ENCODE measurements at places on chromosomes 6 and 20. TPM values are rescaled to one million over a fixed set of nuclear protein-coding genes. Genes with fewer than 3 reads are reported as not detected.

DNA sequence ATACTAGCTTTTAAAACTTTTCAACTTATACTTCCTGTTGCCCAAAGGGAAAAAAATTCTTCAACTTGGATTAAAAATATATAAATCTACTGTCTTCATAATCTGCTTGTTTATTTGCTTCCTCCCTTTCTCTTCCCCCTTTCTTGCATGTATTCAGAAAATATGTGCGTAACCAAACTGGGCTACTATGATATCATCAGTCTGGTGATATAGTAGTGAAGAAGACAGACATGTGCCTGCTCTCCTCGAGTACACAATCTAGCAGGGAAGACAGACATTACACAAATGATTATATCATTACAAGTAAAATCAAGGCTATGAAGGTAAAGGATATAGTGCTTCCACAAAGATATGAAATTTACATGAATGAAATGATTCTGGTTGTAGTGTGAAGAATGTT, 31.0 kb downstream of the IBTK start:
- DNase-seq = no peak

- no peak for DNase-seq
Measured at GRCh38 chr6:7691675-7692452, 34.0 kb upstream of the BMP6 start.

DNA sequence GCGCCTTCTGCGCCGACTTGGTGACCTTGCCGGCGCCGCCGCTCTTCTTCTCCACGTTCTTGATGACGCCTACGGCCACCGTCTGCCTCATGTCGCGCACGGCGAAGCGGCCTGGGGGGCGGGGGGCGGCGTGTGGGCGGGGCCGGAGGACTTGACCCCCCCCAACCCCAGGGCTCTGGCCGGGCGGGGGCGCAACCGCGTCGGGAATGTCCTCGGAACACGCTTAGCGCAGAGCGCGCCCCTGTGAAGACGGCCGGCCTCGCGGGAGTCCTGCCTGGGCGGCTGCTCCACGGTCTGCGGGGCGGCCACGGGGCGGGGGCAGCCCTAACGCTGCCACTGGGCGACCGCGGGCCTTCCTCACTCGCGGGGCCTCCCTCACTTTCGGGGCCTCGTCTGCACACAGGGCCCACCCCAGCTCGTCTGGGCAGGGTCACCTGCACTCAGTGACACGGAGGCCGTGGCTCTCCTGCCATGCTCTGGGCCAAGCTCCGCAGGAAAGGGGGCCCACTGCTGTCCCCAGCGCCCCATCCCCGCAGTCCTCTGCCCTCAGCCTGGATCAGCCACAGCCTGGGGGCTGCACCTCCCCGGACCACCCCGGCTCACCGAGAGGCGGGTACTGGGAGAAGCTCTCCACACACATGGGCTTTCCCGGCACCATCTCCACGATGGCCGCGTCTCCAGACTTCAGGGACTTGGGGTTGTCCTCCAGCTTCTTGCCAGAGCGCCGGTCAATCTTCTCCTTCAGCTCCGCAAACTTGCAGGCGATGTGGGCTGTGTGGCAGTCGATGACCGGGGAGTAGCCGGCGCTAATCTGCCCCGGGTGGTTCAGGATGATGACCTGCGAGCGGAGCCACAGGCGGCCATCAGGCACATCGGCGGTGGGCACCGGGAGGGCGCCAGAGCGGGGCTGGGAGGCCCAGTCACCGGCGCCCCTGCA, 10.3 kb downstream of the EEF1A2 start:
- DNase-seq = no peak

DNA sequence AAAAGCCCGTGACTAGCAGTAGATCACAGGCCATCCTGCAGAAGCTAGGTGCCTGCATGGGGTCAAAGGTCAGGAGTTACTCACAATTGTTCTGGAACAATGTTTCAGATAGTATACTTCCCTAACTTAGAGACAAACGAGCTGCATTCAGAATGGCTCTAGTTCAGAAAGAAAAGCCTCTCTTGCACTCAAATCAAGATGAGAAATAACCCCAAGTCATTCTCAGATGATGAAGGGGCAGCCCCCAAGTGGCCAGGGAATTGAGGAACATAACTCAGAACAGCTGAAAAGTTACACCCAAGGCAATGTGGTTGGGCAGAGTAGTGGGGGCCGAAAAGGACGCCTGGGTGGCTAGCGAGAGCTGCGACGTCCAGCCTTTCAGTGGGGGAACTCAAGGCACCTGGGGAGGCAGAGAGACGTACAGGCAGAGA, 27.8 kb downstream of the FYN start:
- DNase-seq = no peak

GRCh38 chr6:34319471-34319885, 70.7 kb upstream of the SMIM29 start:
- DNase-seq = no peak

GRCh38 chr20:11832851-11833250, 84.8 kb upstream of the BTBD3 start:
- DNase-seq = no peak

GRCh38 chr20:54648421-54649142, 173.2 kb downstream of the DOK5 start:
- DNase-seq = no peak

GRCh38 chr6:87483929-87484328, 11.2 kb downstream of the SLC35A1 start:
- no peak for DNase-seq

GRCh38 chr6:37272834-37273566, 15.1 kb upstream of the TMEM217 start:
- no peak for DNase-seq

- no peak for DNase-seq
Measured at GRCh38 chr6:131353106-131353505, 217.8 kb downstream of the AKAP7 start.

DNA sequence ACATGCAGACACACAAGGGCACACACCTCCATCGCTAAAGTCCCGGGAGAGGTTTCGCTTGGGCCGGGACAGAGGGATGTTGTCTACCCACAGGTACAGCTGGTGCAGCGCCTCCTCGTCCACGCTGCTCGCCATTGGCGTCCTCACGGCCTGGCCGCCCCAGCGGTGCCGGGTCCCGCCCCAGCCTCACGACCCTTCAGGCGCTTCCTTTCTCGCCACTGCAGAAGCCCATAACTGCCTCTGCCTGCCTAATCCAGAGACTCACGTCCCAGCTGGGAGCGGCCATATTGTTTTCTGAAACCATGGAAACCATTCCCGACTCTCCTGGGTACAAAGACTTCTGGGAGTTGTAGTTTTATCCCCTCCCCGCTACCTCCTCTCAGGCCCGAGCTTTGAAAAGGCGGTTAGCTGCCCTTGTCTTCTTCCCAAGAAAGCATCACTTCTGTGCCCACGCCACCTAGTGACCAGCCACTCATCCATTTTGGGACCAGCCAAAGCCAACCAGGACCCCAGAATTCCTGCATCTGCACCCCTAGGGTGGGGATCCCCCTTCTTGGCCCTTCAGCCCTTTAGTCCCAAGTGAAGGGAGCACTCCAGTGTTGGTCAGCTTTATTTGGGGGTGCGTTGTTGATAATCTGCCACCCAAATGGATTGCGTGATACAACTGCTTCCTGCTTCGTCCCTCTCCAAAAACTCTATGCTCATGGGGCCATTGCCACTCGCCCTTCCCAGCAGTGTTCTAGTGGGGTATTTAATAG, at the start of gene SPEF1:
Gene SPEF1 (minus strand): TSS at position 296 of the 758 bp plus-strand sequence. CDS start 161 bp downstream, at position 135.
- no peak for DNase-seq

- no peak for DNase-seq
Measured at GRCh38 chr6:143697076-143697800, 19.5 kb downstream of the PHACTR2 start.

The PHACTR3 gene
- total RNA-seq = not detected

The PCNA gene
- 117 TPM for total RNA-seq

The KHDRBS2 gene
- total RNA-seq = not detected

The PRL gene
- not detected for total RNA-seq

The CBLN4 gene
- not detected for total RNA-seq

The LAMP5 gene
- total RNA-seq = 2.9 TPM

The GTF3C6 gene
- total RNA-seq = 67.5 TPM

The PHF1 gene
- total RNA-seq = 43.2 TPM

The COL12A1 gene
- total RNA-seq = 2,753 TPM

The C20orf204 gene
- 0.97 TPM for total RNA-seq

The LPA gene
- total RNA-seq = not detected

The PSMF1 gene
- total RNA-seq = 117 TPM
